ENCODE measurements at places on chromosomes 3 and 15.

DNA sequence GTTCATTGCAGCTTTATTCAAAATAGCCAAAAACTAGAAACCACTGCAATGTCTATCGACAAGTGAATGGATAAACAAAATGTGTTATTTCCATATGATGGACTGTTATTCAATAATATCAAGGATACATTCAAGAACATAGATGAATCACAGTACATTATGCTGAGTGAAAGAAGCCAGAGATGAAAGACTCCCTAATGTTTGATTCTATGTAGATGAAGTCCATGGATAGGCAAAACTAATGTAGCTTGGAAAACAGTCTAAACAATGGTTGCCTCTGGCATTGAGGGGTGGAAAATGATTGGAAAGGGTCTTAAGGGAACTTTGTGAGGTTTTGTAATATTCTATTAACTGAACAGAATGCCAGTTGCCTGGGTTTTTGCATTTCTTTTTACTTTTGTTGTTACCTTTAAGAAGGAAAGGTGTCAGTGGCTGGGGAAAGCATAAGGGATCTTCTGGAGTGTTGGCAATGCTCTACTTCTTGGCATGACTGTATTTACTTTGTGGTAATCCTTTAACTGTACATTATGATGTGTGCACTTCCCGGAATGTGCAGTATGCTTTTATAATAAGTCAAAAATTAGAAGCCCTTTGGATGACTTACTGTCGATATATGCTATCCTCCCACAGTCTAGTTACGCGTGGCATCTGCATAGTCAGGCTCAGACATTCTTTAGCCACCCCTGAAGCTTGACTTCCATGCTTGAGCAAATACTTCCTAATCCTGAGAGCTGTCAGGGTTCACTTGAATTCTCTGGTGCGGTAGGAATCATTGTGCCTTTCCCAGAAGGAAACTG, 20.5 kb upstream of the ATP10A start:
- DNase-seq = no peak

GRCh38 chr15:27592036-27592760, 506.9 kb downstream of the OCA2 start:
- DNase-seq = no peak

DNA sequence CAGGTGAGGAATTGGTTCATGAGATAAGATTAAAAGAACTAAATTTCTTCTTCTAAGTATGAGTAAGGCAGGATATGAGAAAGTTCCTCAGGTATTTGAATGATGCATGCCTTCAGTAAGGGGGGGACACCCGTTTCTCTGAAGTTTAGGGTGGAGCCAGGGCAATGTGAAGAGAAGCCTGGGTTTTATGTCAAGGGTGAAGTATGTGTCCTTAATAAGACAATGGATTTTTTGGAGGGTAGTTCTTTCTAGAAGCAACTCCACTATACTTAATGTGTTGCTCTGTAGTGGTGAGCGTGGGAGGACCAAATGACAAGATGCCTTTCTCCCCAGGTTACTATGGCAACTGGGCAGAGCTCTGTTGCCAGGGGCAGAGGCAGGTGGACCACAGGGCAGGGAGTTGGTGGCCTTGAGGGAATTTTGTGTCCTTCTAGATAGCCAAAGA, 44.0 kb downstream of the PHLDB2 start:
- no peak for DNase-seq

GRCh38 chr15:78097667-78098066, 5.3 kb downstream of the SH2D7 start:
- no peak for DNase-seq

- DNase-seq = no peak
Observed at GRCh38 chr3:142115867-142116668, 33.3 kb downstream of the TFDP2 start.

- DNase-seq = no peak
Observed at GRCh38 chr3:128321418-128321817, 145.3 kb downstream of the DNAJB8 start.

GRCh38 chr15:66673410-66674322, 28.4 kb upstream of the SMAD6 start:
- no peak for DNase-seq

- DNase-seq = peak; percentile 87
Observed at GRCh38 chr3:149658744-149659497, 1.1 kb upstream of the WWTR1 start.

DNA sequence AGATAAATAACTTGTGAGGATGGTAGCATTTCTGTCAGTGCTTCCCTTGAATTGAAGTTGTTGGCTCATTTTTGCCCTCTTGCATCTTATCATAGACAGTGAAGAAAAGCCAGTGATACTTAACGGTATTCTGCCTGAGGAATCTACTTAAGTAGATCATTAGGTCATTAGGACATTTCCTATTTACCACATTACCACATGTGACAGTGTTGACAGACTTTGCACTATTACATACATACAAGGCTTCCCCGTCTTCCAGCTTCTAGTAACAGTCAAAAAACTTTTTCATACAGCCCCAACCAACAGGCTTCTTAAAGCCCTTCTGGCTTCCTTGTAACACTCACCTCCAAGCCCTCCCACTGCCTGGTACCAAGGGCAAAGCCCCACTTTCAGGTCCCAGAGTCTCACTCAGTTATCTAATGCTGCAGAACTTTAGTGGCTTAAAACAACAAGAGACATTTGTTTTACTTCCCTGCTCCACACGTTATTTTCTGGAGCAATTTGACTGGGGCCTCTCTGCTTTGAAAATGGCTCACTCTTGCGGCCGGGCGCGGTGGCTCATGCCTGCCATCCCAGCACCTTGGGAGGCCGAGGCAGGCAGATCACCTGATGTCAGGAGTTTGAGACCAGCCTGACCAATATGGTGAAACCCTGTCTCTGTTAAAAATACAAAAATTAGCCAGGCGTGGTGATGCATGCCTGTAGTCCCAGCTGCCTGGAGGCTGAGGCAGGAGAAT, 40.0 kb downstream of the ASB7 start:
- DNase-seq = no peak

DNA sequence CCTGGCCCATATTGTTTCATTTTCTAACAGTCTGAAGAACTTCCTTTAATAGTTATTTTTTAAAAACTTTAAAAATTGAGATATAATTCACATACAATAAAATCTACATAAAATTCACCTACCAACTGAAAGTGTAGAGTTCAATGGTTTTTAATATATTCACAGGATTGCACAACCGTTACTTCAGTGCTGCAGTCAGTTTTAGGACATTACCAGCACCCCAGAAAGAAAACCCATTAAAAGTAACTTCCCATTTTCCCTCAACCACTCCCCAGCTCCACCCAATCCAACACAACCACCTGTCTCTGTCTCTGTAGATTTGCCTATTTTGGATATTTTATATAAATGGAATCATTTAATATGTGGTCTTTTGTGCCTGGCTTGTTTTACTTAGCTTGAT, 29.6 kb downstream of the MGA start:
- DNase-seq = no peak

DNA sequence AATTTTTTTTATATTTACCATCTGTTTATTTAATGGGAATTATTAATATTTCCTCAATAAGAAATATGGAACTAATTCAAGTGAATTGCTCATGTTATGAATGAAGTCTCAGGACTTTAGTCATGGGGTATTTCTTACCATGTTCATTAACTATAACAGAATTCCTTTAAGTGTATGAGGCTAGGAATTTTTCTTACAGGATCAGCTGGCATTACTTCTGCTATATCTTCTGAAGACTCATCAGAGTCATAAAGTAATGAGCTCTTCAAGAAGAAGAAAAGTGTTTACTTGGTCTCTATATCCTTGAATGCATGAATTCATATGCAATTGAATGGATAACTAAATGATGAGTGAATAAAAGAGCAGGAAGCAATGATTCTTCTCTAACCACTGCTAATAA, 486.8 kb upstream of the THBS1 start:
- DNase-seq = no peak

DNA sequence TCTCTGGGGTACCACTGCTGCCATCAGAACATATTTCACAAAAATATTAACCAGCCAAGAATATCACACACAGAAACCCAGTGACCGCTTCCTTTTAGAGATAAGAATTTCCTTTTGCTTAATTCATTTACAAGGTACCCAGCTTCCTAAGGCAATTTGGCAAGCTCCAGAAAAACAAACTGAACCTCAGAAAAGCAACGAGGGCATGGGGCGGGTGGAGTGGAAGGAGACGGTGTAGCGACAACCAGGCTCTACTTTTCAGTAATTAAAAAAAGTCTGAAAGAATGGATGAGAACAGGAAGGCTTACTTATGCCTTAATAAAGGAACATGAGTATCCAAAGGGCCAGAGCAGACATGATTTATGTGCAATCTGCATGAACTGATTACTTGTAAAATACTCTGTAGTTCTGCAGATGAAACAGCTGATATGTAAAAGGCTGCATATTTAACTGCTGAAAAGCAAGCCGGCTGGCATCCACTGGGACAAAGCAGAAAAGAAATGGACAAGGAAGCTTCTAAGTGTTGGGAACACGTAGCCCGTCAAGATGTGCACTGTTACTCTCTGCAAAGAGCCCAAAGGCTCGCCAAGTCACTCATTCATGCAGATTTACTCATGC, 18.6 kb downstream of the RFTN1 start:
- no peak for DNase-seq

DNA sequence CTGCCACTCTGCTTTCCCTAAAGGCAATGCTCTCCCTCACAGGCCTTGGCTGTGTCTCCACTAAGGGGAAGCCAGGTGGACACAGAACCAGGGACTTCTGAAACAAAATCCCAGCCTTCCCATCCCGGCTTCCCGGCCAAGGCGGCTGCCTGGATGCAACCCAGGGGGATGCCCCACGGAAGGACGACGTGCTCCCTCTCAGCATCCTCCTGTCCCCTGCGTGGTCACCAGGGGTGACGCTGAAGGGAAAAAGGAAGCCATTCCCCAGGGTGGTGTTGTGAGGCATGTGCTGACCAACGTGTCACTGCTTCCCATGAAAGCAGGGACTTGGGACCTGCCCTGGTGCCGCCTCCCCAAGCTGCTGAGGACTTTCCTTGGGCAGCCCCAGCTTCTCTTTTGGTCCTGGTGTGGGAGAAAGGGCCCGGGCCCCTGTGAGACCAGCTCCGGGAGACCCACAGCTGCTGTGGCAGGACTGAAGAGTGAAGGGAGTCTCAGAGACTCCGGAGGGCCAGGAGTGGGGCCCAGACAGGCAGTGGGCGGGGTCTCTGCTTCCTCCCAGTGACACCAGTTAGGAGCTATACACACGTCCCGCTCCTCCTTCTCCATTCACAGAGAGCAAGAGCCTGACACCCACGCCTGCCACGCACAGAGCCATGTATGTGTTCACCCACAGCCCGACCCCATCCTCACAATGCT, 139.2 kb downstream of the NUP210 start:
- no peak for DNase-seq

GRCh38 chr3:157135671-157136396, 24.1 kb downstream of the CCNL1 start:
- no peak for DNase-seq

DNA sequence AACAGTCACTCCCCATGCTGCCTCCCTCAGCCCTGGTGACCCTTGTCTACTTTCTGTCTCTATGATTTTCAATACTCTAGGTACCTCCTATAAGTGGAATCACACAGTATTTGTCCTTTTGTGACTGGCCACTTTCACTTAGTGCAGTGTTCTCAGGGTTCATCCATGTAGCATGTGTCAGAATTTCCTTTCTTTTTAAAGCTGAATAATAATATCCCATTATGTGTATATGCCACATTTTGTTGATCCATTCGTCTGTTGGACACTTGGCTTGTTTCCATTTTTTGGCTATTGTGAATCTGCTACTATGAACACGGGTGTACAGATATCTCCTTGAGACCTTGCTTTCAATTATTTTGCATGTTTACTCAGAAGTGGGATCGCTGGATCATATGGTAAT, 34.1 kb downstream of the PML start:
- DNase-seq = no peak

GRCh38 chr3:74122281-74122680, 492.2 kb downstream of the CNTN3 start:
- DNase-seq = no peak

DNA sequence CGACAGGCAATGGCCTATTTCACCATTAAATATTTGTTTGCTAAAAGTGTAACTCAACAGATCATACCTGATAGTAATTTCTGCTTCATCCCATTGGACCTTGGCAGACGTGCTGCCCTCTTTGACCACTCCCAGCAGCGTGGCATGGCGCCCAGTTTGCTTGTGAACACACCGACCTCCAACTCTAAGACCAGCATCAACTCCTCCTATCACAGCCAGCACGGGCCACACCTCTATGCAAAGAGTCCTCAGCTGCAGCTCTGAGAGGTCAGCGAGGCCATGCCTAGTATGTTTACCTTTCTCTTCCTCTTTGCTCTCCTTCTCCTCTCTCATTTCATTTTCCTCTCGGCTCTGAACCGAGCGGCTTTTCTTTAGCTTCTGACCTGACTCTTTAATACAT, 80.6 kb downstream of the FBXL22 start:
- no peak for DNase-seq

GRCh38 chr15:92069308-92070250, 216.1 kb downstream of the SLCO3A1 start:
- no peak for DNase-seq

DNA sequence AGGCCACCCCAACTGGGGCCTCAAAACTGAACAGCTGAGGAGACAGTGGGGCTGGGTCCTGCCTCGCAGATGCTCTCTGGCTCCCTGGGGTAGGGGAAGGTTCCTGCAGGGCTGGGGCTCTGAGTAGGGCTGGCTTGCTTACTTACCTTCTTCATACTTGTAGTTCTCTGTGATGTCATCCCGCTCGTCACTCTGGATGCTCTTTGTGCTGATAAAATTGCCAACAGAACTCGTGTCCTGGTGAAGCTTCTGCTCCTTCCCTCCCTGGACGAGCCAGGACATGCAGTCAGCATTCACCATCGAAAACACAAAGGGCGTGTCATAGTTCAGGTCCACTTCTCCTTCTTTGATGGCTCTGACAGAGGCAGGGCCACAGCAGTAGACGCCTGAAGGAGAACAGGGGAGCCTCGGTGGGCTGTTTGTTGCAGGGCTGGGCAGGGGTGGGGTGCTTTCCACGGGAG, 17.9 kb upstream of the EPB42 start:
- DNase-seq = no peak

- DNase-seq = no peak
Observed at GRCh38 chr3:38457111-38458003, 3.7 kb downstream of the ACVR2B start.

DNA sequence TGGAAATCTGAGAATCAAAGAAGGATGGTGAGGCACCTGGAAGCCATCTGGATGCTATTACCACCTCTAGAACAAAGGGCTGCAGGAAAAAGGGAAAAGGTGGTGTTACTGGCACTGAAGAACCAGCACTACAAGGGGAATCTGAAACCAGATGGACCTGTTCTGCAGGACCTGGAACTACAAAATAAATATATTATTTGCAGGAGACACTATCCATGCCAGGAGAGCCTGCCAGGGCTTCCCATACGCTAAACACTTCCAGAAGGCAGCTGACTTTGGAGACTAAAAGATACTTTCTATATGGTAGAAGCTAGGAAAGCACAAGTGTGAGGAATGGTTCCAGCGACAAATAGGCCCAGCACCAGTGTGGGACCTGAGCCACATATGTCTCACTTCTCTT, 83.4 kb upstream of the POU1F1 start:
- no peak for DNase-seq

DNA sequence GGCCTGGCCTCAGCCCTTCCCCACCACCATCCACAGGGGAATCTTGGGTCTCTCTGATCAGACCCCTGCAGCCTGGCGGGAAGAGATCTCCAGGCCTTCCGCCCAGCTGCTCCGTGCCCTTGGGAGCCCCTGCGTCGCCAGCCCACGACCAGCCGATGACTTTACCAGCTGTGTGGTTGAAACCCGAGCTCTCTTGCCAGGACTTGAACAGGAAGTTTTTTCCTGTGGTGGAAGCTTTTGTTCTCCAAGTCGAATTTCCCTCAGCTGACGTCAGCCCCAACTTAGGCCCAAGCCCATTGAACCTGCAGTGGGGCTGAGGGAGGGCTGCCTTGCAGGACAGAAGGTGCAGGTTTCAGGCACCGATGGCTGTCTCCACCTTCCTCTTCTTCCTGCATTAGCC, 51.7 kb upstream of the SMAD3 start:
- peak; percentile 67 for DNase-seq

Measured in renal pelvis (tissue), 12 donors.